ENCODE measurements at places on chromosomes 12 and 14.

DNA sequence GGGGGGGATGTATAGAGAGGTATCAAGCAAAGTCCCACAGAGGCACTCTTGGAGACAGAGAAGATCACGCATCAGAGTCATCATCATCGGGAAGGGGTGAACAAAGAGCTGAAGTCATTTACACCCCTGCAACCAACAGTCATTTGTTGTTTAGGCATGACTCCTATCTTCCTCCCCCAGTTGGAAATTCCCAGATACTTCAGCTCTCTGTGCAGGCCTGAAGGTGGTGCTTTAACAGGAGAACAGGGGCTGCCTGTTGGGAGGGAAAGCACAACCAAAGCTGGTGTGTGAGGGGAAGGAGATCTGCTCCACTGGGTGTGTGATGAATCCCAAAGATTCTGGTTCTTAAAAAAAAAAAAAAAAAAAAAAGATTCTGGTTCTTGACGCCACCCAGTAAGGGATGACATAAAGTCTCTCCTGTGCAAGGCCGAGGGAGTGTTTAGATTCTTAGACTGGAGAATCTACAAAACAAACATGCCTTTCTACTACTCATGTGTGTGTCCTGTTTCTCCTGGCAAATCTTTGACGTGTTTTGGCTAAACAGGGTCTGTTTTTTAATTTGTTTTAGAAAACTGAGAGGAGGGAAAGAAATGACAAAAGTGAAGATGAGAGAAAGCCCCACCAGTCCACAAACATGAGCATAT is 121.0 kb upstream of the ARHGAP5 start:
- DNase-seq = no peak

- no peak for DNase-seq
Measured at GRCh38 chr12:6899427-6899826, 5.2 kb upstream of the LRRC23 start.

DNA sequence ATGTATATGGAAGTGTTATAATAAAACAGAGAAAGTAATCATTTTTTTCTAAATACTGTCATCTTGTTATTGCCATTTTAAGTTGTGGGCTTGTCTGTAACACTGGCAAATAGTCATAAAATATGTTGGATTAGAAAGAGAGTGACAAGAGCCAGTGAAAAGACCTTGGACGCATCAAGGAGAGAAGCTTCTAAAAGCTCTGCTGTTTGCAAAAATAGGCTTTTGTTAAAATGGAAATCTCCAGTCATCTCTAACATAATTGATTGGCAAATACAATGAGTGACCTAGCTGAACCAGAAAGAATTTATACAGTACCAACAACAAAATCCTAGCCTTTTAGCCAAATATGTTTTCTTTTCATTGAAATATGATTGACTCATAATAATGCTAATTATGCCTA is 245.8 kb upstream of the RMST start:
- no peak for DNase-seq

- no peak for DNase-seq
Measured at GRCh38 chr12:75996861-75997447, 34.6 kb downstream of the PHLDA1 start.

- no peak for DNase-seq
Measured at GRCh38 chr12:30269496-30269895, 426.2 kb downstream of the IPO8 start.

DNA sequence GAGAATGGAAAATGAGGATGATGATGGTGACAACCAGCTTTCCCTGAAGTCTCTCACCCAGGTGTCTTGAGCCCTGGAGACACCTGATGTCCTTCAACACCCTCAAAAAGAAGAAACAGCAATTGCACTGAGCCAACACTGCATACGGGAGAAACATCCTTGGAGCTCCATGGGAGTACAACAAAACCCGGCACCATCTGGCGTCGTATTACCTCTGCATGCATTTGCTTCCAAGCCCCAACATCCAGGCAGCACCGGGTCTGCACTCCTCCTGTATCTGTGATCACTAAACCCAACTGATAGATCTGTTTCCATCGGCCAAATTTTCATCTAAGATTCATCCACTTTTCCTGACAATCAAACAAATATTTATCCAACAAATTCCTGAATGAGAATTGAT is 249.9 kb downstream of the DPF3 start:
- DNase-seq = no peak

DNA sequence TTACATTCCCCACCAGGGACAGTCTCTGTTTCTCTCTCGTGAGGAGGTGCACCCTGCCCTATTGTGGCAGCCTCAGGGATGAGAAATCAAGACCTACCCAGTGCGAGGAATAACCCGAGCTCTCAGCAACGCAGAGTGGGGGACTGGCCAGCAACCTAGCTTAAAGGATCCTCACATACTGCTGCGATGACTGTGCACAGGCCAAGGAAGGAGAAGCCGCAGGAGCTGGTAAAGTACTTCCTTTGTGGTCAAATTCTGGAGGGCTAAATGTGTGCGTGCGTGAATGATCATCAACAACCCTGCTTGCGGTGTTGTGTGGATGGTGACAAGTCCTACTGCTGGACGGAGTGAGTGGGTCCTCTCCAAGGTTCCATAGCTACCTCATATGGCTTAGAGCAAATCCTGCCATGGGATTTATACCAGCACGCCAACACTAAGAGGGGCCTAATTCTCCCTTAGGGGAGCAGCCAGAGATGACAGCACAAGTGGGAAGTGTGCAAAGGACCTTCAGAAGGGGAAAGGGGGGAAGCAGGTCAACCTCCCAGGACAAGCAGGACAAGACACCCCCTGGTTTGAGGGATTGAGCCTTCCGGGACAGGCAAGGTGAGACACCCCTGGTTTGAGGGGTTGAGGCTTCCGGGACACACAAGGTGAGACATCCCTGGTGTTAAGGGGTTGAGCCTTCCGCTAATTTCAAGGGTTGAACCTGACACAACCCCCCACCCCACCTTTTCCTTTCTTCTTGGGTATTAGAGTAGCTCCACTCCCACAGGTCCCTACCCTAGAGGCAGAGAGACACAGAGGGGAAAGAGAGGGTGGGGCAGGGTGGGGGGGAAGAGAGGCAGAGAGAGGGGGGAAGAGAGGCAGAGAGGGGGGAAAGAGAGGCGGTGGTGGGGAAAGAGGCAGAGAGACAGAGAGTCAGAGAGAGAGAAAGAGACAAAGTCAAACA is 58.8 kb upstream of the AP4S1 start:
- no peak for DNase-seq

DNA sequence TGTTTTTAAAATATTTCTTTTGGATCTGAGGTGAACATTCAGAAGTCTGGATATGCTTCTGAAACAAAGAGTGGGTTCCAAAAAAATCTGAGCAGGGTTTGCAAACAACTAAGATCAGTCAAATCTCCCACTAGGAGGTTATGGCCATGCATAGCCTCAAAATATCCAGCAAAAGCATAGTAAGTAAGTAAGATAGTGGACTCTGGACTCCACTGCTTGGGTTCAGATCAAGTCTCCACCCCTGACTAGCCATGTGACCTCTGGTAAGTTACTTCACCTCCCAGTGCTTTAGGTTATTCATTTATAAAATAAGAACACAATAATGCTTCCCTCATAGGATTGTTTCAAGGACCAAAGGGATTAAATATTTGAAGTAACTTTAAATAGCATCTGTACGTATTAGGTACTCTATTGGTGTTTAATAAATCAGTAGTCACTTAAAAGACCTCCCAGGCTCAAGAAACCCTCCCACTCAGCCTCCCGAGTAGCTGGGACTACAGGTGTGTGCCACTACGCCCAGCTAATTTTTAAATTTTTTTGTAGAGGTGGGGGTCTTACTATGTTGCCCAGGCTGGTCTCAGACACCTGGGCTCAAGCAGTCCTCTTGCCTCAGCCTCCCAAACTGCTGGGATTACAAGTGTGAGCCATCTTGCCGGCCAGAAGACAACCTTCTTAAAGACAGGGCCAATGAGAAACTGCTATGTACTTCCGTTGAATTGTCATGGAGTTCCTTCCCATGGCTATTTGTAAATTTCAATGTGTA is 95.7 kb upstream of the SOX5 start:
- no peak for DNase-seq

DNA sequence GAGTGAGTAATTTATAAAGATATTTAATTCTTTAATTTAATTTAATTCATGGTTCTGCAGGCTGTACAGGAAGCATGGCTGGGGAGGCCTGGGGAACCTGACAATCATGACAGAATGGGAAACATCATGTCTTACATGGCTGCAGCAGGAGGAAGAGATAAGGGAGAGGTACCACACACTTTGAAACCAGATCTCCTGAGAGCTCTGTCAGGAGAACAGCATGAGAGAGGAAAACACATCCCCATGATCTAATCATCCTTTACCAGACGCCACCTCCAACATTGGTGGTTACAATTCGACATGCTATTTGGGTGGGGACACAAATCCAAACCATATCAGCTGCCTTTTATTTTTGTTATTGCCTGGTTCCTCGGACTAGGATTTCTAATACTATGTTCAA is 928.6 kb downstream of the TMEM121 start:
- no peak for DNase-seq

- DNase-seq = no peak
Measured at GRCh38 chr14:62364800-62365280, 602.6 kb downstream of the SNAPC1 start.

GRCh38 chr12:14927267-14927666 is 11.1 kb downstream of the ERP27 start:
- no peak for DNase-seq

GRCh38 chr12:98618952-98619351 is 25.5 kb downstream of the SLC25A3 start:
- peak; percentile 40 for DNase-seq

- DNase-seq = peak; percentile 21
Measured at GRCh38 chr12:12216349-12217017, 50.4 kb downstream of the LRP6 start.

- DNase-seq = no peak
Measured at GRCh38 chr14:105182296-105183020, 1.3 kb upstream of the NUDT14 start.

- DNase-seq = no peak
Measured at GRCh38 chr12:52027085-52027843, 20.5 kb downstream of the TAMALIN start.

DNA sequence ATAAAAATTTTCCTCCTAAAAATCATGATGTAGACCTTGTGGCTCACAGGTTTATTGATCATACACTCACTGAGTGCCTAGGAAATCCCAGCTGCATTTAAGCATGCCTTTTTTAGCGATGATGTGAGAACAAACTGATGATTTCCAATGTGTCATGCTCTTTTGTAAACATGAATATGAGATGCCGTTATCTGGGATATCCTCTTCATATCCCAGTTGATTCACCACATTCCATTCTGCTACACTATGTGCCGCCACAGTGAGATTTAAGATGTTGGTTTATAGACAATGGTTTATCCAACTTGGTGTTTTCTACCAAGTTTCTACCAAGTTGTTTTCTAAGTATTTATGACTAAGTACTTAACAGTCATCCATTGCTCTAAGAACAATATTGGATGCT is 5.2 kb downstream of the OR4E1 start:
- no peak for DNase-seq

GRCh38 chr14:20742132-20742531 is 3.6 kb upstream of the EDDM3A start:
- no peak for DNase-seq

DNA sequence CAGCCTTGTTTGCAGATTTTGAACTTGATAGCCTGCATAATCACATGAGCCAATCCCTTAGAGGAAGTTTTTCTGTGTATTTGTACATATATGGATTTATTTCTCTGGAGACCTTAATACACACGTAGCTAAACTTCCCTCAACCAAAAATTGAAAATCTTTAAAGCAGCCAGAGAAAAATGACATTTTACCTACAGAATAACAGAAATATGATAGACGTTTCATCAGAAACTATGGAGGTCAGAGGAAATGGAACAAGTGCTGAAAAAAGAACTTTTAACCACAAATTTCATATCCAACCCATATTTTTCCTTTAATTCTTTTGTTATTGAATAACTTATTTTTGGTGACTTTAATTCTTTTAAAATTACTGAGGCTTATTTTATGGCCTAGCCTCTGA is 177.7 kb downstream of the CCDC91 start:
- DNase-seq = no peak

DNA sequence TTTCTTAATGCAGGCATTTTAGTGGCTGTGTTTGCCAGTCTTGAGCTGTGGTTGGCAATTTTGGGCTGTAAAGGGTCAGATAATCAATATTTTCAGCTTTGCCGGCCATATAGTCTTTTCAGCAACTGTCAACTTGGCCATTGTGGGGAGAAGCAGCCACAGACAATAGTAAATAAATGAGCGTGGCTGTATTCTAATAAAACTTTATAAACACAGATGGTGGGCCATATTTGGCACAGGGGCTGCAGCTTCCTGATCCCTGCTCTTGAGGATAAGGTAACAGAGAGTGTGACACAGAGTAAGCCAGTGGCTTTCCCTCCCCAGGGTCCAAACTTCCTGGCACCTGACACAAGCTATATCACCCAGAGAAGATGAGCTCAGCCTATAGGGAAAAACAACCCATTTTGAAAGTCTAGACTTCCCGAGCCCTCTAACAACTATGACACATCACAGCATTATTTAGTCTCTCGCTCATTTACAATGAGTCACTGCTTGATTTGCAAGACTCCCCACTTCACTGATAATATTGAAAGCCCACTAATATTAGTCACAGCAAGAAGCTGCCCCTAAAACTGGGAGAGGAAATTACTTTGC is 163.1 kb upstream of the TMPO start:
- DNase-seq = no peak

- DNase-seq = no peak
Measured at GRCh38 chr12:41234692-41235091, 46.6 kb downstream of the PDZRN4 start.

DNA sequence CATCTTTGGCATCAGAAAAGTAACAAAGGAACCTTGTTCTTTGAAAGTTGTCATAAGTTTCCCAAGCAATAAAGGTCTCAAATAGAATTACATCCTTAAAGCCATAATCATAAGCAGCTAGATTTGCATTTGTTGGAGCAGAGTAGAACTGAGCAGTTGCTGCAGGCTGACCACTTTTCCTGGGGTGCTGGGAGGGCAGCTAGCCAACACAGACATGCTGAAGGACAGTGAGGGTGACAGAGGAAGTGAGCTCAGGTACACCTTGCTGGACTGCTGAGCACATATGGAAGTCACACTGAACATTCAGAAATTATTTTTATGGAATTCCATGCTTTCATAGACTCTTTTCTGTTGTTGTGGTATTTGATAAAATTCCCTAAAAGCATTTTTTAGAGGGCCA is 66.2 kb downstream of the MARK3 start:
- no peak for DNase-seq

GRCh38 chr12:40142001-40142744 is 36.3 kb upstream of the SLC2A13 start:
- no peak for DNase-seq

DNA sequence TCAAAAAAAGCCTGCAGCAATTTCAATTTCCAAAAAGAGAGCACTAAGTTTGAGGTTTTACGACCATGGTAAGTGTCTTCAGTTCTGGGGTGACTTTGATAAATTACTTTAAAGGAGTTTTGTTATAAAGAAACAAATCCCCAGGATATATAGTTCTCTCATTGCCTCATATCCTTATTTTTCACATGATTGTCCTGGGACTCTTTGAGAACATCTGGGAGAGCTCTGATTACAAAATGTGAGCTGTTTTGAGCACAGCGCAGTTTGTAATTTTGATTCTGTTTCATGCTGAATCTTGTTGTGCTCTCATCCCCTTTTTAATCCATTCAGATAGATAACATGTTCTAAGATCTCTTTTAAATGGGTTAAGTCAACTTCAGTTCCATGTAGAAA is 67.7 kb upstream of the DCN start:
- no peak for DNase-seq

GRCh38 chr12:106256524-106256923 is 8.7 kb upstream of the CKAP4 start:
- no peak for DNase-seq
